ENCODE measurements at places on chromosomes 1 and 21. TPM values are rescaled to one million over a fixed set of nuclear protein-coding genes. Genes with fewer than 3 reads are reported as not detected.

Gene SLC44A3
- total RNA-seq: 1.4 TPM

Gene MYBPH
- total RNA-seq: 0.14 TPM

Gene LRRC8C
- total RNA-seq: 2.6 TPM

Gene LMX1A
- total RNA-seq: not detected

Gene CSMD2
- total RNA-seq: 1.6 TPM

Gene LUZP1
- 18.9 TPM for total RNA-seq

Gene KCNJ9
- under 0.01 TPM for total RNA-seq

Gene C8B
- not detected for total RNA-seq

Gene PTAFR
- total RNA-seq: not detected
